ENCODE measurements at places on chromosomes 4 and X.

GRCh38 chrX:72735561-72735960 is 21.5 kb upstream of the PHKA1 start:
- DNase-seq, result no peak

DNA sequence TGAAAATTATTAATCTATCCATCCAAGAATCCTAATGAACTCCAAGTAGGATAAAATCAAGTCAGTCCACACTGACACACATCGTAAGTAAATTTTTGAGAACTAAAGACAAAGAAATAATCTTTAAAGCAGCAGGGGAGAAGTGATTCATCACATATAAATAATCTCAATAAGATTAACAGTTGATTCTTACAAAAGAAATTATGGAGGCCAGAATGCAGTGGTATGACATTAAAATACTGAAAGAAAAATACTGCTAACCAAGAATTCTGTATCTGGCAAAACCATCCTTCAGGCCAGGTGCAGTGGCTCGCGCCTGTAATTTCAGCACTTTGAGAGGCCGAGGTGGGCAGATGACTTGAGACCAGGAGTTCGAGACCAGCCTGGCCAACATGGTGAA is 96.1 kb upstream of the SH3RF1 start:
- DNase-seq, result no peak

DNA sequence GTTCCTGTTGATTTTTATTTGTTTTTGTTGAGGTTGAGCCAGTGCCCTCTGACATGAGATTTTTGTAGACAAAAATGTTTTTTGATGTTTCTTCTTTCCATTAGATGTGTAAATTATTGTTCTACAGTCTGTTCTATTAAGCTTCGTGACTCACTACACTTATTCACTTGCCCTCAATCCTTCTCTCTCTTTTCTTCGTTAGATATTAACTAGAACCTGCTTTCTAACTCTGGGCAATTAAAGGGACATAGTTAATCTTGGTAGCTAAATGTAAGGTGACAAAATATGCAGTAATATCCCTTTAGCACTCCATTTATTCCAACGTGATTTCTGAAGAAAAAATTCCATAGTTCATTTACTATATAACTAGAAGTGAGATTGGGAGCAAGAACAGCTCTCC is 333.9 kb downstream of the PDHA2 start:
- DNase-seq, result no peak

DNA sequence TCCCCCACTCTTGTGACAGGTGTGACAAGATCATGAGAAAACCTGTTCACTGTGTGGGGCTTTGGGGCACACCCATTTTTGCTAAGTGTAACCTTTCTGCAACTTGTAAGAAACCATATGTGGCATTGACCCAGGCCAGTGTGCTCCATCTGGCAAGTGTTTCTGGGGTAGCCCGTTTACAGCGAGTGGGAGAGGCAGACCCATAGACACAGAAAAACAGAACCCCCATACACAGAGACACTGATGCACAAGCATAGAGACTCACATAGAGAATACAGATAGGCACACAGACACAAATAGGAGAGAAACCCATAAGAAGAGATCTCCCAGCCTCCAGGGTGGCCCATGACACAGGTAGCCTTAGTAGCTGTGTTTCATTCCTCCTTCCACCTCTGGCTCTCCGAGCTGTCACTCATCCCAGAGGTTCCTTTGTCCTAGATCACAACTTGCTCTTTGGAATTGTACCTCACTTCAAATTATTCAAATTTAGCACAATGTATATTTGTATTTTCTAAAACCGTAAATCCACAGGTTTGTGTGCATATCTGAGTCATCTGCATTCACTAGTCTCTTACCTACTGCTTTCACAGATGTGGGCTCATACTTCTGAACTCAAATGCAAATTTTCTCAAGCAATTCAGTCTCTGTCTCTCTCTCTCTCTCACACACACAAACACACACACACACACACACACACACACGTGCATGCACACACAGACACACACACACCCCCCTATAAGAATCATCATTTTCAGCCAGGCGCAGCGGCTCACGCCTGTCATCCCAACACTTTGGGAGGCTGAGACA is 114.4 kb downstream of the SH3KBP1 start:
- DNase-seq, result no peak

DNA sequence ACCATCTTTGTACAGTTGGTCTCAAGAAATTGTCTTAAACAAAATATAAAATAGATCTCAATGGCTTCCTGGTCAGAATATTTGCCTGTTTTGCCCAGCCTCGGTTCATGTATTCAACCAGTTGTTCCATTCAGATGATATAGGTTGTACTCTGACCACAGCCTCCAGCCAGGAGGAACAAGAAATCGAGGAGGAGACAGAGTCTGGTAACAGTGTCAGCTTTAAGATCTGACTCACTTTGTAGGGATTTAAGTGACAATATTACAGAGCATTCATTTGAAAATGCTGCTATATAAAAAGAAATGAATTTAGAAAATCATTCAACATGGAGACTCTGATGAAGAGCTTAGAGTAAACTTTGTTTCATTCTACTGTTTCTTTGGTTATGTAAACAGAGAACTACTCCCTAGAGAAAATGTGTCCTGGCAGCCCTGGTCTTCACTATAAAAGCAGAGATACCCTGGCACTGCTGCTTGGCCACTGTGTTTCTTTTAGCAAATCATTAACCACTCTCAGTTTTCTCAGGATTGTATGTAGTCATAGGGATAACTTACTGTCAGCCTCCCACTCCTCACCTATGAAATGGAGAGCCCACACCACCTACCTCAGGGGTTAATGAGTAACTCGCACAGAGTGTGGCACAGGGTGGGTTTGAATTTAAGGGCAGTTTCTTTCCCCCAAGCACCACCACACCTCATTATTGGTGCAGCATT is 53.5 kb downstream of the PAGE2 start:
- no peak for DNase-seq

DNA sequence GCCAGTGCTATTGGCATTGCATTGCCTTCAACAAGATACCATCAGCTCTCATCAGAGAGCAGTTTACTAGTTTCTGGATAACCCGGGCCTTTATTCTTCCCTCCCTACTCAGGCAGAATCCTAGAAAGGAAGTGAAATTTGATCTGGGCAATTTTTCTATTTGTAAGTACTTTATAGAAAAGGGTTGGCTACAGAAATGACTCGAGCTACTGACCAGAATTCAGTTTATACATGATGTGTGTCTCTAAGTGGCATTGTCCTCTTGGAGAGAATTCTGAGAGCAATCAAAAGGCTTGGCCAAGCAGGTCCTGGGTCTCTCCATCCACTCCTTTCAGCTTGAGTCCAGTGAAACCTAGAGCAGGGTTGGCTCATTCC is 192.7 kb upstream of the LEF1 start:
- no peak for DNase-seq
